Stimulated activated CD8-positive, alpha-beta memory T cell treated with anti-CD3 and anti-CD28 coated beads, Interleukin-2, amount 100 ng/mL, for 1 hour (primary cell): ENCODE measurements at places on chromosomes 7 and 10.

- DNase-seq, result no peak
These were observed 81.7 kb downstream of the DLG5 start for GRCh38 chr10:77844713-77845445.

- no peak for DNase-seq
These were observed 1120.7 kb downstream of the GATA3 start for GRCh38 chr10:9175200-9175599.

DNA sequence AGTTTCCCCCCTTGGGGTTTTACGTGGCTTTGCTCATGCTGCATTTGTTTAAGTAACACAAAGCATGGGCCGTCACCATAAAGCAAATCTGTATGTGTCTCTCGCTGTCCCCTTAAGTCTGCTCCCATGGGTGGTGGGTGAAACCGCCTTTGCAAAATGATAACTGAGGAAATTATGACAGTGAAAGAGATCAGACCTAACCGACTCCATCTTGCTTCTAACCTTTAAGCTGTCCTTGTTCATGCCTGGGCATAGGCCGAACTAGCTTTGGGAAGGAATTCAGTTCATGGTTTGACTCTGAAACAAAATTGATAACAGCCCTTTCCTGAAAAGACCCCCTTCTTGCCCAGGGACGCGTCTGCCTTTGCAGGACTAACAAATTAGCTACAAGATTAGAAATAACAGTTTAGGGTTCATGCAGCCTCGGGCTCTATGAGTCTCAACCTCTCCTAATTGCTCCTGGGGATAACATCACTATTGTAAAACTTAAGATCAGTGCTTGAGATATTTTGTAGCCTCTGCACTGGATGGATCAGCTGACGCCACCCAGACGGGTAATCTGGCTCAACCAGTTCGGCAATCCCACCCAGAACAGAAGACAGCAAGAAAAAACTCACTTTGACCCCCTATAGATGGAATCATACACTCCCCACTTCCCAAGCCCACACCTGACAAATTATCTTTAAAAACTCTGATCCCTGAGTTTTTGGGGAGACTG lies 623.7 kb downstream of the TYW1 start:
- no peak for DNase-seq

GRCh38 chr10:71742301-71743088 lies 22.9 kb upstream of the C10orf105 start:
- DNase-seq, result no peak

GRCh38 chr7:84317536-84317935 lies 122.9 kb upstream of the SEMA3A start:
- DNase-seq, result no peak

DNA sequence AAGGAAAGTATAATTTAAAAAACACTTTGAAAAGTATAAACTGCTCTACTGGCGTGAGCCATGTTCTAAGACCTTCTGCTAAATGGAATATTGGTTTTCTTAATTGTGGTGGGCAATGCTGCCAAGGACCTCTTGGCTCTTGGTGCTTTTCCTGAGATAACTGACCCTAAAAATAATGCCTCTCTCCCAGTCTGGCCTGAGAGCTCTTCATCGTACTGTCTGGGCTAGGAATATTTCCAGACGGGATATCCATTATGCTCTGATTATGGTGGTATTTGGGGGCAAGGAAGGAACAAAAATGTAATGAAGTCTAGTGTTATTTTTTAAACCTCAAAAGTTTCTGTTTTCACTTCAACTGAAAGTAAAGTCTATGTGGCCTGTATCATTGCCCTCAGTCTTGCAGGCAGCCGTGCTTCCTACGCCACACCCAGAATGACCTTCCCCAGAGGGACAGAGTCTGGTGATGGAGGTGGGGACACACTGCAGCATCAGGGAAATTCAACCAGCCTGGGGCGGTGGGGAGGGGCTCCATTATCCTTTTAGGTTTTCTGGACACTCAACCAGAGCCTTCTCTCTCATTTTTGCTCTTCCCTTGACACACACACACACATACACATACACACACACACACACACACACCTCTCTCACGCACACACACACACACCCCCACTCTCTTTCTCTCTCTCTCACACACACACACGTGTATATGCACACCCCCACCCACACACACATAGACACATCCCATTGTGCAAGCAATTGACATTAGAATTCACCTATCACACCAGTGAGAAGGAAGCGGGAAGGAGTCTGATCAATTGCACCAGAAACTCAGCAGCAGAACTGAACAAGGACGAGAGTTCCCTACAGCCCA lies 99.6 kb downstream of the LRRC18 start:
- no peak for DNase-seq

GRCh38 chr10:6012121-6012905 lies 35.0 kb upstream of the IL15RA start:
- DNase-seq, result no peak

- DNase-seq, result no peak
These were observed 8.4 kb downstream of the ARHGAP21 start for GRCh38 chr10:24715246-24715769.

GRCh38 chr7:104106108-104106905 lies 101.5 kb downstream of the ORC5 start:
- no peak for DNase-seq

DNA sequence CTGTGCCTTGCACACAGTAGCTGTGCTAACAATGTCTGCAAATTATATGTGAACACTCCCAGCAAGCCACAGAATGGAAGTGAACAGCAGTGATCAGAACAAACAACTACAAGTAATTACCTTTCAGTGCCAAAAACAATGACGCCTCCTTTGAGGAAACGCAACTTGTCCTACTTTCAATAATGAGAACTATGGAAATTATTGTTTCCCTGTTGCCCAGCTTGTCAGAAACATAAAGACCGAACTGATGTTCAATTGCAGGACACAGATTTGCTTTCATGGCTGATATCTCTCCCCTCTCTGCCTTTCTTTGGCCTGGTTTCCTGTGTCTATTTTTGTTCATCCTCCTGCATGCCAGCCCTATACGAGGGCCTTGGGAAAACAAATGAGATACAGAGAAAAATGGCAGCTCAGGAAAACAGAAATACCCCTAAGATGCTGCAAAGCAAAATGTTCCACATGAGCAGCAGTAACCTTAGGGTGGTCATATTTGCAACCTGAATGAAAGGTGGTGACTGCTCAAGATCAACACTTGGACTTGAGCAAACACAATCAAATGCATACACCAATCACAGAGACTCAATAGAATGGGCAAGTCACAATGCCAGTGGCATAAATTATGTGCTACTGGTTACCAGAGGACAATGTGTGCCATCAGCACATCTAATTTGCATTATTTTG lies 26.8 kb downstream of the COBL start:
- DNase-seq, result no peak

GRCh38 chr7:56121440-56121839 lies 5.2 kb upstream of the NUPR2 start:
- no peak for DNase-seq
